ENCODE measurements at places on chromosomes 5 and 9.

- DNase-seq: peak; percentile 63
These were observed 13.3 kb upstream of the LPCAT1 start for GRCh38 chr5:1536871-1537602.

DNA sequence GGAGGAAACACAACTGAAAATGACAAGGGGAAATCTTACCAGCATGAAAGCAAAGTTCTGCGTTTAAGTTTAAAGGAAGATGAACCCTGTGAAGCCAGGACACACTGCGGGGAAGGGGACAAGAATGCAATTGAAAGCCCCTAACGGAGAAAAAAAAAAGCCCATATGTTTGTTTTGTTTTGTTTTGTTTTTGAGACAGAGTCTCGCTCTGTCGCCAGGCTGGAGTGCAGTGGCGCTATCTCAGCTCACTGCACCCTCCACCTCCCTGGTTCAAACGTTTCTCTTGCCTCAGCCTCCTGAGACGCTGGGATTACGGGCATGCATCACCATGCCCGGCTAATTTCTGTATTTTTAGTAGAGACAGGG, 2.9 kb downstream of the STK10 start:
- DNase-seq: peak; percentile 24

DNA sequence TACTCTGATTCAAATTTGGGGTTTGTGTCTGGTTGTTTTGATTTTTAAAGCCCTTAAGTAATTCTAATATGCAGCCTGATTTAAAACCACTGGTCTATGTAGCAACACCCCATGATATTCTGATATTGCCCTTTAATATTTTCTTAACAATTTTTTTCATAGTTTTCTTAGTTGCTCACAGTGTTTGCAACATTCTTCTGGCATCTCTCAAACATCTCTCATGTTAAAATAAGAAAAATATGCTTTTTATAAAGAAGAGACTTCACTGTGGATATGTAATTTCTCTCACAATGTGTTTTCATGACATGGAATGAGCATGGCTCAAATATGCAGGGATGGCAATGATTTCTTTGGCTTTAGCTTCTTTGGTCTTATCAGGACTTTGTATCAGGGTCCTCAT, 183.7 kb downstream of the TAF11L14 start:
- DNase-seq: no peak

- DNase-seq: no peak
These were observed 286.2 kb downstream of the MRPS30 start for GRCh38 chr5:45094876-45095440.

- DNase-seq: no peak
These were observed 56.7 kb downstream of the SAXO1 start for GRCh38 chr9:18976221-18976708.

DNA sequence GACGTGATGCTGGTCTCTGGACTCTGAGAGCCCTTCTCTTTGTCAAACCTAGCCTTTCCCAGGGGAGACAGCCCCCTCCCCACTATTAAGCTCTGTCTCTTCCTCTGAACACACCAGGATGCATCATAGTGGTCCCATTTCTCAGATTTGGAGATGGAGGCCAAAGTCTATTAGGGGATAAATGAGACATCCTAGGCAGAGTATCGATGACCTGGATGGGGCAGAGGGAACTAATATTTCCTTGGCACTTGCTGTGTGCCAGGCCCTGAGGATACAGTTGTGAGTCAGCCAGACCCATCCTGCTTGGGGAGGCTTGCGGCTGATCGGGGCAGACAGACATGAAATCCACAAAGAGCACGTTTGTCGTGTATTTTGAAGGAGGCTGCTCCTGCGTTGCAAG, 5.2 kb downstream of the DNM1 start:
- no peak for DNase-seq

- no peak for DNase-seq
These were observed 177.3 kb upstream of the RAD23B start for GRCh38 chr9:107105784-107106183.

- DNase-seq: no peak
These were observed 24.8 kb downstream of the GPR107 start for GRCh38 chr9:130078547-130078946.

GRCh38 chr5:60992871-60993270, 47.9 kb downstream of the NDUFAF2 start:
- DNase-seq: no peak

DNA sequence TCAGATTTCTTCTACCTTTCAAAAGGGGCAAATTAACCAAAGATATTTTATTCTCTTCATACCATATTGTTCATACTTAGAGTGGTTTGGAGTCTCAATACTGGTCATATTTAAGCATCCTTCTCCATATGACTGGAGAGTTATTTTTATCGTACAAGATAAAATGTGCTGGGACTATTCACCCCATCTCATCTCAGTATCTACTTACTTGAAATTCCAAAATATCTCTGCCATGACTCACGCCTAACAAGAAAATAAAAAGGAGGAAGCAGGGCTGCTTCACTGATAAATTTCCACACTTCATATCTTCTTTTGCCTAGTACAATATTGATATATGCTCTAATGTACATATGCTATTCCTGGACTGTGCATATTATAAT, 277.9 kb upstream of the CDH9 start:
- DNase-seq: no peak

DNA sequence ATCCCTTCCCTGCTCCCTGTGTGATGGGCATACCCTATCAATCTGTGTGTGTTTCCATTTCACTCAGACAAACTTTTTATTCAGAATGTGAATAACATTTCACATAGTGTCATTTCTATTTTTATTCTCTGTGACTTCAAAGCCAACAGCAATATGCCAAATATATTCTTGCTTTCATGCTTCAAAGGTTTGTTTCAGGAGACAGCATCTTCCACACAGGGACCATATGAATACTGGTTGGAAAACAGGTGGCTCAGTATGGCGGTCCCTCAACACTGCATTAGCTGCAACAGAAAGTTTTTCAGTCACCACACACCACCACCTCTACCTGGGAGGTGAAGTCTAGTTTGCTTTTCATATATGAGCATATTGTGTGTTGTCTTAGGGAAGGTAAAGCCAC, 111.0 kb upstream of the PTPN3 start:
- no peak for DNase-seq

- peak; percentile 77 for DNase-seq
These were observed 204.3 kb downstream of the PIK3R1 start for GRCh38 chr5:68419637-68420452.

DNA sequence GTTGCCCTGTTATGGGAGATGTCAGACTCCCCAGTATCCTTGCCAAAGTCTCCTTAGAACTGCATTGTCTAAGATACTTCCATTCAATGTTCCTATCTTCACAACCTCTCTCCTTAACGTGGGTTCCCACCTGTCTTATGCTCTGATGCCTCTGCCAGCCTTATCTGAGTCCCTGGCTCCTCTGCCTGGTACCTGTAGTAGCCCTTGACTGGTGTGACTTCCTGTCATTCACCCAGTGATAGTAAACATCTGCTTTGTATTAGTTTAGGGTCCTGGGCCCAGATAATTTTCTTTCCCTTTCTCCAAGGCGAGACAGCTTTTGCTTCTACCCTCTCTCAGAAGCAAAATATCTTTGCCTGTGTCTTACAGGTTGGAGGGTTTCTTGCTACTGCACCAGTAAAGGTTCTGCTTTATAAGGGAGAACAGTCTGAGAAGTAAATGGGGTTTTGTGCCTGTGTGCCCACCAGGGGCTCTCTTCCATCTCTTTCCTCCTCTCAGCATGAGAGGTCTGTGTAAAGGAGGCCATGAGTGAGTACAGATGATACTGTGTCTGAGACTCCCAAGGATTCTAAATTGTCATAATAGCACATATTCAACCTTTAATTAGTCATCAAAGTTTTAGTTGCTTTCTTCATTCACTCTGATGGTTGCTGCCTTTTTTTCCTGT, 220.8 kb downstream of the PRR16 start:
- no peak for DNase-seq

DNA sequence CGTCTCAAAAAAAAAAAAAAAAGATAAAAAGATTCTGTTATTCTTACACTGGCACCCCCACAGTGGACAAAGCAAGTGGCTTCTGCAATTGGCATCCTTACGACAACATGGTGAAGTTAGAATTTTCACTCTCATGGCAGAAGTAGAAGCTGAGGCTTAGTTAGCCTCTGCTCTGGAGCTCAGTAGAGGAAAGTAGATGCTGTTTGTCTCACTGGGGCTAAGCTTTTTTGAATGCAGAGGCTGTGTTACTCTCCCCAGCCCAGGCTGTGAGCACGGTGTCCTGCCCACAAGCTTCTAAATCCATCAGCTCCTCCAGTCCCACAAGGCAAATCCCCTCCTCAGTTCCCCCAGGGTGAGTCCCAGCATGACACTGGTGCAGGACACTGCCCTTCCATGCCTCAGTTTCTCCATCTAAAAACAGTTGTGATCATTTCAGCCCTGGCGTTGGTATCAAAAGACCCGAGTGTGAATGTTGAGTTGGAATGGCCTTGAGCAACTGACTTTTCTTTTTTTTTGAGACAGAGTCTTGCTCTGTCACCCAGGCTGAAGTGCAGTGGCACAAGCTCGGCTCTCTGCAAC, 22.6 kb upstream of the PHF19 start:
- DNase-seq: peak; percentile 67

DNA sequence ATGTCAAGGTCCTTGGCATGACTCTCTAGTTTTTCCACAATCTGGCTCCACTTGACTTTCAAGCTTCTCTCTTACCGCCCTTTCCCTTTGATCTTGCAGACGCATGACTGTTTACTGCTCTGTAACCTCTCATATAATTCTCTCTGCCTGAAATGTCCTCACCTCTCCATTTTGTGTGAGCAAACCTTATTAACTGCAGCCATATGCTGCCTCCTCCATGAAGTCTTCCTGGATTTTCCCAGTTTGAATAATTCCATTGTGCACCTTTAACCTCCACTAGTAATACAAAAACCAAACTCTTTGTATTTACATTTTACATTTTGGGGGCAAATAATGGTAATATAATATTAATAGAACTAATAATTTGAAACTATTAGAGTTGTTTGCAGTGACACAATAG, 9.5 kb upstream of the C9orf72 start:
- DNase-seq: no peak

GRCh38 chr5:132203916-132204315, 23.7 kb downstream of the P4HA2 start:
- no peak for DNase-seq

DNA sequence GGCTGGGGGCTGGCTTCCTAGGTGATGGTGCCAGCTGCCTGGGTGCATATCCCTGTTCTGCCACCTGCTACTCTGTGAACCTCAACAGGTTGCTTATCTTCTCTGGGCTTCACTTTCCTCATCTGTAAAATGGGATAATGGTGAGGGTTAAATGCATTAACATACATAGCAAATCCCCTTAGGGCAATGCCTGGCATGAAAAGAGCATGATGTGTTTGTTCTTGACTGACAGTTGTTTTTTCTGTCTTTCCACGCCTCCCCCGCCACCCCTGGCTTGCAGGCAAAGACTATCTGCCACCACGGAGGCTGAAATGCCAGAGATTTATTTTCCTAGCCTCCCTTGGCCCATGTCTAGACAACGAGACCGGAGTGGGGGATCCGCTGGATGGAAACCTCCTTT, 280.5 kb downstream of the NSG2 start:
- DNase-seq: no peak

DNA sequence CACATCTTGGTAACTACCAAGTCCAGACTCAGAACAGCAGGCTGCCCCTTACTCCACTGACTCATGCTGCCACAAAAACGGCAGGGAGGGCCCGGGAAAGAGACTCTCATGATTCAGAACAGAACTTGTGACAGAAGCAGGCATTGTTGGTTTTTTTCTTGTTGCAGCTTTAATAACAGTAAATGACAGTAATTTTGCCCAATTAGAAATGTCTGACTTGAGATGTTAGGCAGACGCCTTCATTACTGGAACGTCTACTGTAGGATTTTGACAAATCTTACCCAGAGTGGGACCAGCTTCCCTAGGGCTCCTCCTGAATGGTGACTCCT, 77.9 kb downstream of the SEMA5A start:
- no peak for DNase-seq

GRCh38 chr5:133998042-133998441, 6.7 kb downstream of the VDAC1 start:
- no peak for DNase-seq

- no peak for DNase-seq
These were observed 628 bp downstream of the PPP2R2B start for GRCh38 chr5:146877783-146878475.

- DNase-seq: no peak
These were observed 8.8 kb downstream of the DMRT2 start for GRCh38 chr9:1058826-1059487.

- no peak for DNase-seq
These were observed at the start of gene RNF180 for GRCh38 chr5:64165500-64166200. RNF180 (plus strand) TSS chr5:64165843; CDS start chr5:64200808, 34,965 bp downstream.

DNA sequence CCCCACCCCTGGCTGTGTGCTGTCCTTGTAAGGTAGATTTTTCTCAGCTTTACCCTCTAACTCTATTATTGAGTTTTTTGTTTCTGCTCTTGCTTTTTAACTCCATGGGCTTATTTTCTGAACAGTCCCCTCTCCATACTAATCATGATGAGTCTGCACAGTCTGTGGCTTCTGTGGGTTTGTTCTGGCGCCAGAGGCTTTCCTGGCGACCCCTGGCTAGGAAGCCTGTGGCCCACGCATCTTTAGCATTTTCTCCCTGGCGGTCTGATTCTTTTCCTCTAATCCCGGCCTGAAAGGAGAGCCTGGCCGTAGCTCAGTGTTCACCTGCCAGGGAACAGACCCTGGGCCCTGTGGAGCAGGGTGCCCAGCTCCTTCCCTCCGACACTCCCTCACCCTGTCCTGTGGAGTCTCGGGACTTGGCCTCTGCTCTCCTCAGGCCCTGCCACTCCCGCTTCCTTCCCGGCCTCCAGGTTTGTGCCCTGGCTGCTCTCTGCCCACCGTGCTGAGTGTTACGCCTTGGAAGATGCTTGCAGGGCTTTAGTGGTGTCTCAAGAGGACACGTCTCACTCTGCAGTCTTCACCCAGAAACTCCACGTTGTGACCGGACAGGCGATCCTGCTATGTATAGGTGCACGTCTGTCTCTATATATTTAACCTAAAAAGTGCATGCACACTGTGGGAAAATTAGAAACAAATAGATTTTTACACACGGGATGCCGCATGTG, 31.7 kb upstream of the LRRC14B start:
- DNase-seq: no peak

GRCh38 chr5:178094345-178094744, 19.0 kb upstream of the N4BP3 start:
- no peak for DNase-seq

- no peak for DNase-seq
These were observed 45.7 kb downstream of the CXXC5 start for GRCh38 chr5:139693676-139694364.

- no peak for DNase-seq
These were observed 66.5 kb upstream of the TTC23L start for GRCh38 chr5:34772267-34773098.

- peak; percentile 54 for DNase-seq
These were observed 305.8 kb downstream of the TRIM32 start for GRCh38 chr9:116992865-116993264.

- peak; percentile 0 for DNase-seq
These were observed 789.3 kb downstream of the SEMA5A start for GRCh38 chr5:8756498-8757084.

GRCh38 chr5:58072300-58072965, 387.5 kb downstream of the PLK2 start:
- DNase-seq: no peak

DNA sequence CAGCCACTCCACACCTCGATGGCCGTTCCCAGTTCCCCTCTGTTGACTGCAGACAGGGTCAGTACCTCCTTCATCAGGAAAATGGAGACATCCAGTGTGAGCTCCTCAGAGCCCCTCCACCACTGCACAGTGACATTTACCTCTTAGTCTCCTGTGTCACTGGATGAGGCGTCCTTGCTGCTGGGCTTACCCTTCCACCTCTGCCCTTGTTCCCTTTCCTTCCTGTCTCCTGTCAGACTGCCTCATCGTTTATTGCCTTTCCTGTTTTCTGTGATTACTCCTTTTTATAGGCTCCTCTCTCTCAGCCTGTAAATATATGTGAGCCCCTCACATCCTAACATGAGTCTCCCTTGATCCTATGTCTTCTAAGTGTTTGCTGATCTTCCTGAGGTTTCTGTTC, 23.2 kb upstream of the SPTAN1 start:
- DNase-seq: no peak
